ENCODE measurements at places on chromosomes 5 and 9.

DNA sequence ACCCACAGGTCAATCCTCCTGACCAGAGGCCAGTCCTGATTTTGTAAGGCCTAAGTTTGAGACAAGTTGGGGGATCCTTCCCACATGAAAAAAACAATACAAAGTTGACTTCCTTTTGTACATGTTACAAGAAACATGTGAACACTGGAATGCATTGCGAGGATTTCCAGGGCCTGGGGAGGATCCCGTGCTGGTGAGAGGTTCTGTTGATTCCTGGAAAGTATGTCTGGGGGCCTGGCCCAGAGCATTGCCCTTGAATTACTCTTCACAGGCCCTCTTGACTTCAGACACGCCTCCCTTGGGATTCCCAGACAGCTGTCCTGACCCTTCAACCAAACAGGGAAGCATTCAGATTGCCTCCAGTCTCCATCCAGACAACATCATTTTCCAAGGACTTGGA lies 234.2 kb upstream of the IRX2 start:
- DNase-seq, result no peak

DNA sequence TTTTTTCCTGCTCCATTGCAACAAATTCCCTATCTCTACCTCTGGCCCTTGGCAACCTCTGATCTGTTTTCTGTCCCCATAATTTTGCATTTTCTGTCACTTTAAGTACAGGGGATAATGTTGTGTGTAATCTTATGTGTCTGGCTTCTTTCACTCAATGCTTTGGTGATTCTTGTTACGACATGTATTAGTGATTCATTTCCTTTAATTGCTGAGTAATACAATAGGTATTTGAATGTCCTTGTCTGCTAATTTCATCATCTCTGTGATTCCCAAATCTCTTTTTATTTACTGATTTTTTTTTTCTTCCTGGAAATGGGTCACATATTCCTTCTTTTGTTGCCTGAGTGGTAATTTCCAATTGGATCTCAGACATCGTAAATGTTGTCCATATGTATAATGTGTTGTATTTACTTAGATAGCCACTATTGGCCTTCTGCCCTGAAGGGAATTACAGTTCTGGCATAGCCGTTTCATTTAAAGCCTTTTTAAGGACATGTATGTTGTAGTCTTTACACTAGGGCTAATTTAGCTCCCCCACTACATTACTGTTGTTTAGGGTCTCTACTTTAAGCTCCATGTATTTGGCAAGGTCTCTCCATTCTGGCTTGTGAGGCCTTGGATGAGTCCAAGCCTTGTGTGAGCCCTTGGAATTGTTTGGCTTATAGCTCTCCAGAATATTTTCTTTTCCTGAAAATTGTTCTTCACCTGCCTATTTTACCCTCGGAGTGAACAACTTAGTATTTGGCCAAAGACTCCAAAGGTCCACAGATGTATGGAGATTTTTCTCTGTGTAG lies 683.8 kb downstream of the LRRC70 start:
- DNase-seq, result no peak

DNA sequence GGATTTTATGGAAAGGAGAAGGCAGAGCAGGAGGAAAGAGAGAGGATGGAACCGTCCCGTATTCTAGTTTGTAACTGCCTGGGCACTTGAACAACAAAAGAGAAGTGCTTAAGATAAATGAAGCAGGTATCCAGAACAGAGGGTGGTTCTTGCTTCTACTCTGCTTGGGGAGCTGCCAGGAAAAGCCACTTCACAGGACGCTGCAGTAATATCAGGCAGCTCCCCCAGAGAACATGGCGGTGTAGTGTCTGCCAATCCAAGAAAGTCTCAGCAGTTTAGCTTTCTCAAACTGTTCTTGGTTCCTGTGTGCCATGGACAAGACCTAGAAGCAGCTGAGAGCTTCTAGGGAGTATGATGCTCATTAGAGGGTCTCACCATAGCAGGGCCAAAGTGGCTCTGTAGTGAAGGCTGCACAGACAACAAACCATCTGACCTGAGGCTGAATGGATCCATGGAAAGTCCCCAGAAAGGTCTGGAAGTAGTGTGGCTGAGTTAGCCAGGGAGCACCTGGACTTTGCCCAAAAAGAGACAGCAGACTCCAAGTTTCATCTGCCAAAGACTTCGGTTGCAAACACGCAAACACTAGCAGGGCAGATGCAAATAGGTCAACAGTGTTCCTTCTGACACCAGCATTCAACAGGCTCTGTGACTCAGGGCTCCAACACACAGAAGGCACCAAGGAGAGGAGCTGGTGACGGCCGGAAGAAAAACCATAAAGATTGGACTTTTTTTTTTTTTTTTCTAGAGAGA lies 72.2 kb upstream of the TNFSF8 start:
- no peak for DNase-seq

- DNase-seq, result peak; percentile 77
Observed at GRCh38 chr9:132768932-132769905, 99.0 kb downstream of the GTF3C4 start.

DNA sequence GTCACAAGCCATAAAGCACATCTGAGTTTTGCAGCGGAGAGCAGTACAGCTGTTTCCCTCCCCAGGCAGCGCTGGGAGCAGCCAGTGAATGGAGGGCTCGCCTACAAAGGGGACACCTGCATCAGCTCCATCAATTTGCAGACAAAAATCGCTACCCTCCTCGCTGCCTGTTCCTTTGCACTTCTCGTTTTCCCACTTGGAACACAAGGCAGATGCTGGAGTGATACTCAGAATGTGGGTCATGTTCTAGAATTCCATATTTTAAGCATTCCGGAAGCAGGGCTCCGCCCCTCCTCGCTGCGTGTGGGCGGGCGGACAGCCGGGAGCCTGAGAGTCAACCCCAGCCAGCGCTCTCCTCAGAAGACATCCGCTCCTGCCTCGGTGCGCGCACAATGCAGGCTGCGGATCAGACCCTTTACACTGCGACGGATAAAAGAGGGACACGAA lies 92.1 kb downstream of the LMNB1 start:
- peak; percentile 61 for DNase-seq

GRCh38 chr9:105854026-105854782 lies 159.9 kb downstream of the TMEM38B start:
- DNase-seq, result no peak

GRCh38 chr5:128201065-128201926 lies 117.7 kb downstream of the SLC12A2 start:
- DNase-seq, result peak; percentile 89

DNA sequence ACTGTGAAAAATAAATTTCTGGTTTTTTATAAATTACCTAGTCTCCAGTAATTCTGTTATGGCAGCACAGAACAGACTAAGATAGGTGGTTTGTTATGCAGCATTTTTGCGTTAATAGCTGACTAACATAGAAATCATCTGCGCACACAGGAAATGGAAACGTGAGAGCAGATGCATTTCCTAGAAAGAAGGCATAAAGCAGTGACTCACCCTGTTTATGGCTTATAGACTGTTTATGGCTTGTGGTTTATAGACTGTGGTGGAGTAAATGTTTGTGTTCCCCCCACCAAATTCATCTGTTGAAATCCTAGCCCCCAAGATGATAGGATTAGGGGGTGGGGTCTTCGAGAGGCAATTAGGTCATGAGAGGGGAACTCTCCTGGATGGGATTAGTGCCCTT lies 18.3 kb upstream of the OSMR start:
- no peak for DNase-seq

- DNase-seq, result no peak
Observed at GRCh38 chr5:83653669-83654068, 67.0 kb downstream of the HAPLN1 start.

- DNase-seq, result no peak
Observed at GRCh38 chr5:41196197-41196596, 17.1 kb downstream of the C6 start.

DNA sequence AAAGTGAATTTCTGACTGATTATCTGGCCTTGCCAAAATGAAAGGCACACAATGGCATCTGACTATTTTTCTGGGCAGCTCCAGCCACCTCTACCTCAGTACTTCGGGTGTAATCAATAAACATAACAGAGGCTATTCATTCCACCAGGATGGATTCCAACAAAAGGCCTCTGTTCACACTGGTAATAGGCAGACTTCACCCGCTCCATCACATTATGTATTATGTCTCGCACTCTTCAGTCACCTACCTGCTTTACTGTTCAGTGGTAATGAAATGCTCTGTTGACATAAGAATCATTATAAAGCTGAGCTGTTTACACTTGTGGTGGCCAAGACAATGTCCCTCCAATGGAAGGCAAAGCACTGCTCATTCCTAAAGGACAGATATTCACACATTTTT lies 1333.7 kb upstream of the WWC1 start:
- DNase-seq, result no peak

- no peak for DNase-seq
Observed at GRCh38 chr9:14881006-14881405, 29.2 kb downstream of the FREM1 start.

DNA sequence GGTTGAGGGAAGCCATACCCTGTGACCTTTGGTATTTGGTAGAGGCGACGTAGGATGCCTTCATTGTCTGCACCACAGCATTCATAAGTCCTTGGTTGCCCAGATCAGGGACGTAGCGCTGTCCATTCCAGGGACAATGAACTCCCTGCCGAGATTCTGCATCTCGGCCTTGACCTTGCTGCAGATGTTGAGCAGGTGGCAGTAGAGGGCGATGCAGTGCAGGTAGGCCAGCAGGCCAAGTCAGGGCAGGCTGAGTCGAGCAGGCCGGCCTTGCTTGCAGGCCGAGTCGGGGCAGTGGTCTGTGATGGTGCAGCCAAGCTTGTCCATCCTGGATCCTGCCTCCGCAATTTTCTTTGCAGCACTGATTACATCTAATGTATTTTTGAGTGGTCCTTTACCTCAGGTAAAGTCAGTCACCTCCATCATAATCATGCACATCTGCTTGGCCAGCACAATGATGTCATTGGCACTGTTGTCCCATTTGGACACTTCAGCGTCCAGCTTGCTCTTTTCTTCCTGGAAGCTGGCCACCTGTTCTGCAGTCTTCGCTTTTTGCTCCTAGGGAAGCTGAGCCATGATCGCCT lies 93.4 kb upstream of the CCDC112 start:
- no peak for DNase-seq

GRCh38 chr9:76654575-76654974 lies 109.7 kb upstream of the PCA3 start:
- no peak for DNase-seq

GRCh38 chr5:168342151-168342825 lies 50.8 kb downstream of the WWC1 start:
- DNase-seq, result no peak

DNA sequence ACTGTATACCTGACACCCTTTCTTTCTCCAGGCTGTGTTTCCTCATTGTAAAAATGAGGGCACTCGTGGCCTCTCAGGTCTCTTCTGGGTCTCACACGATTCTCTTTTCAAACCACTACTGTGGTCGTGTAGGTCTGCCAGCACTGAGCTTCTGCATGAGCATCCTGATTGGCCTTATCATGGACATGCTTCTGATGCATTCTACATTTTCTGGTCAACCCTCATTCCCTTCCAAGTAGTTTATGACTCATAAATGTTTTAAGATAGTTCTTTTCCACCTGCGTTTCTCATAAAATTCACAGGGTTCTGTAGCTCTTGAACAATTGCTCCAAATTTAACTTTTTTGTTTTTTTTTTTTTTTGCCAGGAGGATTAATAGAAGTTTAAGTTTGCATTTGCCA lies 294.8 kb downstream of the KCTD16 start:
- DNase-seq, result no peak

DNA sequence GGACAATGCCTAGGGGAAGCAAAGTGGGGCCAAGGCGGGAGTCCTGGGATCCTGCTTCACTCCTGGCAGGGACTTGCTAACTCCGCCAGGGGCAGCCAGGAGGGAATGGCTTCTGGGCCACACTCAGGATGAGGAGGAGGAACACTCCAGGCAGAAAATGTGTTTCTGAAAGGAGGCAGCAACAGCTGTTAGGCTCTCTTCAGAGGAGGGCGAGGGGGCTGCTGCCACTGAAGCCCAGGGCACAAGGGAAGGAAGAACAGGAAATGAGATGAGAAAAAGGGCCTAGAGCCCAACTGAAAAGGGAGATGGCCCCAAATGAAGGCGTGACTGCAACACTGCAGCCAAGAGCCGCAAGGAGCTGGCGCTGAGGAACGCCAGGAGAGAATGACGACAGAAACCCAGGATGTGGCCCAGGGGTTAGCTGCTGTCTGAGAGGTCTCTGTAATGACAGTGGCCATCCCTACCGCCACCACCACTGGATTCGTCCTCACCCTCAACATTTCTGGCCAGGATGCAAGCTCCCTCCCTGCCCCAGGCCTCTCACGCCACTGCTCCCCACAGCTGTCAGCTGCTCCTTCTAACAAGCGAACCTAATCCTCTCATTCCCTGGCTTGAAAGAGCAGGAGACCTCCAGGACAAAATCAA lies 15.8 kb downstream of the PSMB7 start:
- DNase-seq, result peak; percentile 42

DNA sequence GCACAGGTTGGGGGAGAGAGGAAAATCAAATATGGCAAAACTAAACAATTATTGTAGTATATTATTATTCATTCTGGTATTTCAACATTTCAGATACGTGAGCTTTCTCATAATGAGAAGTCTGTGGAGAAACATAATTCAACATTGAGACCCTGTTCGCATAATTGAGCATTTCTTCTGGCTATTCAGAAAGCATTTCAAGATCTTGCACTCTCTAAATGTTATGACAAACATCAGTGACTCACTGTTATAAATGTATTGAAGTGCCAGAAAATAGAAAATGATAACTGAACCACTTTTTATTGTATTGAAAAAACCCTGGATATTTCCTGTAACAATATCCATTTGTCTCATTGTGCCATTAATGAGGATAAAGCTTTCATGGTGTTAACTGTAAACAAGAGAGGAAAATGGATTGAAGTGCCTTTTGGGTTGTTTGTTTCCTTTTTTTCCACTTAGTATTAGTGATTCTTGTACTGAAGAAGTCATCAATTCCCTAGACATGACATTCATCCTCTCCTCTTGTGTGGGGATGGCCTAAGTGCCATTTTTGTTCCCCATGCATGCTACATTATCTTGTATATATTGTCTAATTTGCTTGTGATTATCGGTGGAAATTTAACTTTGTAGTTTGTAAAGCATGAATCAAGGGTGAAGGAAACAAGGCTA lies 124.6 kb downstream of the CAMK4 start:
- DNase-seq, result no peak

GRCh38 chr9:131677444-131678180 lies 62.3 kb downstream of the RAPGEF1 start:
- no peak for DNase-seq
